ENCODE measurements at places on chromosomes 7 and 10.

- no peak for DNase-seq
These were observed 7.0 kb downstream of the HHEX start for GRCh38 chr10:92696606-92697383.

GRCh38 chr10:63240807-63241206 lies 107.7 kb downstream of the NRBF2 start:
- DNase-seq = no peak

GRCh38 chr7:51015581-51015980 lies 232.9 kb upstream of the GRB10 start:
- no peak for DNase-seq

GRCh38 chr7:96080027-96080426 lies 241.9 kb downstream of the SLC25A13 start:
- DNase-seq = no peak

- DNase-seq = peak; percentile 47
These were observed 24.6 kb upstream of the INMT start for GRCh38 chr7:30727061-30727945.
